ENCODE measurements at places on chromosomes 6 and 20.

GRCh38 chr6:3913077-3913957 lies 64.1 kb downstream of the FAM50B start:
- DNase-seq, result no peak

DNA sequence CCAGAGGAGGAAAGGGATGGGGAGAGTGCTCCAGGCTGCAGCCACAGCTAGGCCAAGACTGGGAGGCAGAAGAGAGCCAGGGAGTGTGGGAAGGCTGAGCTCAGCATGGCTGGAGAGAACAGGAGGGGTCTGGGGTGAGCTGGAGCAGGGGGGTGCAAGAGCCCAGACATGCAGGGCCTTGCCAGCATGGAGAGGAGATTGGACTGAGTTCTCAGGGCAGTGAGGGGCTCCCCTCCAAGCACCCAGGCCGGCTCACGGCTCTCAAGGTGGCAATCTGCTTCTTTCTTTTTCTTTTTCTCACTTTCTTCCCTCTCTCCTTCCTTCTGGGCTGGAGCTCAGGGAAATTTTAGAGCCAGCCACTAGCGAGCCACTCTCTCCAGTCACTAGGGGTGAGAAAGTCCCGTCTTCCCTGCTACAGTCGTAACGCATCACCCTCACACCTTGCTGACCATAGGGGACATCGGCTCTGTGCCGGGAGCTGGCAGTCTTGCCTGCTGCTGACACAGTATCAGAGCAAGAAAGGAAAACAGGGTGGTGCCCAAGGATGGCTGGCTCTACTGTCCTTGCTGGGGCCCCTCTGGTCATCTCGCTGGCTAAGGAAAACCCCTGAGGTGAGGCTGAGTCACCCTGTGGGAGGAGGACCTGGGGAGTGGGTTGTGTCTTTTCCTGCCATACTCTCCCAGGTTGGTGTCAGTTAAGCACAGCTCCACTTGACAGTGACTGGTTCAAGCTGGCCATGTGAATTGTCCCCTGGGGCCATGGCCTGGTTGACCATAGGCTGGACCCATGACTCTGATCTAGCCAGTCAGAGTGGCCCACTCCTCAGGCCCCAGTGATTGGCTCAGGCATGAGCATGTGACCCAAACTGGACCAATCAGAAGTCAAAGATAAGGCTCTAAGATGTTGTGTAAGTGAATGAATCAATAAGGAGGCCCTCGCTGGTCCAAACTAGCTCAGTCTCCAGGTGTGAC lies 135.1 kb upstream of the PMEPA1 start:
- DNase-seq, result no peak

DNA sequence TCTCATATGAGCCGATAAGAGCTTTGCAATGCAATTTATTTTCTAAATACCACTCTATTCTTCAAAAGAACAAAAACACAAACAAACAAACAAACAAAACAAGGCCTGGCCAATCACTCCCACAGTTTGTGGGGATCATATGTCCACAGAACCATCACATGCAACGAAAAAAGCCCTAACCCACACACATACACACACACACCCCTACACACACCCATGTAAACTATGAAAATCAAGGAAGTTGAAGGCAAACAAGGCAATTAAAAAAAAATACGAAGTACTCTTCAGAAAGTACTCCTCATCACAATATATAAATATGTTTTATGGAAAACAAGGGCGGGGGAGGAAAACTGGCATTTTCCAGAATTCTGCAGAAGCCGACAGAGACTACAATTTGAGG lies 66.2 kb upstream of the PTGIS start:
- no peak for DNase-seq

GRCh38 chr20:36728986-36729385 lies 16.9 kb downstream of the NDRG3 start:
- DNase-seq, result no peak

GRCh38 chr6:115706324-115706723 lies 354.4 kb downstream of the FRK start:
- no peak for DNase-seq

GRCh38 chr6:32107406-32107805 lies 1.7 kb downstream of the TNXB start:
- DNase-seq, result no peak

DNA sequence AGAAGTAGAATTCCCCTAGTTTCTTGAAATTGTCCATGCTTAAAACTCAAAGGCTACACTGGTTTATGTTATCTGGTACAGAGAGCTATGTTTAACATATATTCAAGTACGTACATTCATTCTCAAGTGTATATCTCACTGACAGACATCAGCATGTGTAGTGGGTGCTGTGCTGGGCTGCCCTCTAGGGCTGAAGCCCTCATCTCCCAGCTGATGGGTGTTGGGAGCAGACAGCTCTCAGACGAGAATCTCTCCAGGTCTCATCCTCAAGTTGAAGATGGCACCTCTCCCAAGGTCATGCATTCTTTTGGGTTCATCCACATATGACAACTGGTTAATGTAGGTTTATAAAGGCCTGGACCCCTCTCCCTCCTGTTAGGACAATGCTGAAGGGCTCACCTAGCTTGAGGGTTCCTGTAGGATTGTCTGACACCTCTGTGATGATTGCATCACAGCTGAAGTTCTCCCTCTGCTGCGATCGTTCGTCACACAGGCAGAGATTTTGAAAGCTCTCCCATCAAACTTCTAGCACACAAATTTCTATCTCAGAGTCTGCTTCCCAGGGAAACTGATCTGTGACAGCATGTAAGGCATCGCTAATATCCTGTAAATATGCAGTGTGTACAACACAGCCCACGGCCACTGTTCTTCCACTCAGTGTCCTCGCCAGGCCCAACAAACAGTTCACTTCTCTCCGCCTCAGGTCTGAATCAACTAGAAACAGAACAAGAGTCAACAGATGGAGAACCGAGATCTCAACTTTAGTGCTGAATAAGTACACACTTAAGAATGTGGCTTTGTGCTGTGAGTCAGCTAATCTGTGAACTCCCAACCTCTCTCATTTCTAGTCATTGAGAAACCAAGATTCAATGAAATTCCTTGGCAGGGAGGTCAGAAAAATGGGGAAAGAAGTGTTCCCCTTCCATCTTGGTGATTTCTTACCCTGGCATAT lies 43.2 kb downstream of the PREP start:
- DNase-seq, result no peak

DNA sequence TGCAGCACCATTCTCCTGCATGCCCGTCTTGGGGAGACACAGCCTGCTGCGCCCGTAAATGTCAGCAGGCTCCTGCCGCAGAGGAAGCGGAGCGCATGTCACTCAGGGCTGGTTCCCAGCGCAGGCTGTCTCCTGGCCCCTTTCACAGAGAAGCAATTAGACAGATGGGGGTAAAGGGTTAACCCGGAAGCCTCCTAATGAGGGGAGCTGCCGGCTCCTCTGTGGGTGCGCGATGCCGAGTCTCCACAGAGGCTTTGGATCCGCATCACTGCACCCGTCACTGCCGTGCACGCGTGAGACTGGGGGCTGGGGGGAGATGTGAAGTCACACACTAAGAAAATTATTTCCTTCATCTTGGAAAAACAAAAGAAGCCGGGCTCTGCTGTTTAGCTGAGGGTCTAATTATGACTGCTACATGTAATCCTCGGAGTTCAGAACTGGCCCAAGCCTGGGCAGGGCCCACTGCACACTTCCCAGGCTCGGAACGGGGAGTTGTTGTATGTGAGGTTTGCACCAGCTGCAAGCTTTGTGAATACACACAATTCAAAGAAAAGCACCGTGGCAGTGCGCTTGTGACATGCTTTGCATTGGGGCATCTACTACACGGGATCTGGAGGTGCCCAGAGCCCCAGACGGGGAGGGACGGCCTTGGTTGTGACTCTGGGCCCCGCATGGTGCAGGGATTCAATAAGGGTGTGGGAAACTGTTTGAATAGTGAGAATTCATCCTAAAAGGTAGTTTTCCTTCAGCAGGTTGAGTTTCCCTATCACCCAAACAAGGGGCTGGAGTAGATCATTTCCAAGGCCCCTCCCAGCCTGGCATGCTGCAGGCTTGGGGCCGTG lies 331.6 kb downstream of the TAF4 start:
- DNase-seq, result no peak

DNA sequence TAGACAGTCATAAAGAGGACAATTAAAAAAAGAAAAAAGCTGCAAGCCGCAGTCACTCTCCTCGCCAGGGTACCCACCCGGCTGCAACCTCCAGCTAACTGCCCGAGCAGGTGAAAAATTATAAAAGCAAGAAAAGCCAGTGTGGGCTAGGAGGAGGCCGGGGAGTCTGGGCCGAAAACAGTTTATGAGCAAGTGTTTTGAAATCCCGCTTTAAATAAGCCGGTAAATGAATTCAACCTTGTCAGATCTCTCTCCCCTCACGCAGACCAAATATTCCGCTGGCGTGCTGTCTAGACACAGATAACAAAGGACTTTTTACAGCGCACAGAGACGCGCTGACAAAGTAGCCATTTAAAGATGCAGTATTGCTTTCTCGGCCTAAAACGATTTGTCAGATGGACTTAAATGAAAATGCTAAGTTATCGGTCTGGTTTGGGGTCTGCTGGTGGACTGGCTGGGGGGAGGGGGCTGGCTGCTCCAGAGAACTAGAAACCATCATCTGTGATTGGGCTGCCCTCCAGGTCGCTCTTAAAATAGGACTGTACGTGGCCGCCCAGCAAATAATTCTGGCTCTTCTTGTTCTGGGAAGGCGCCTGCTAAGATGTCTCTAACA lies 24.6 kb downstream of the PMEPA1 start:
- no peak for DNase-seq

DNA sequence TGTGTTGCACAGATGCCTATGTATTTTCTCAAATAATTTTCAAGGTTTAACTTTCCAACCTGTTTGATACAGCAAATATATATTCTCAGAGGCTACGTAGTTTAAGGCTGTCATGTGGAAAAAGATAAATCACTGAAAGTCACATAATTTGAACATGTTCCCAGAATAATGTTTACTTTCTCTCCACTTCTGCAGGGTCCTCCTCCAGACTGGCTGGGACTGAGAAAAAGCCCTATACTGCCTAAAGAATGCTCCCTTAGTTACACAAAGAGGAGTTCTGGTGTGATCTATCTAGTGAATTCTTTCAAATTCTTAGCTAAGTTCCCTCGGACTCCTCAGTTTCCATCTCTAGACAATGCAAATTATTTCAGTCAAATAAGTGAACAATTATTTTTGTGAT lies 411.0 kb downstream of the C6orf118 start:
- no peak for DNase-seq

- DNase-seq, result no peak
Measured at GRCh38 chr6:11785415-11785773, 6.8 kb upstream of the ADTRP start.

GRCh38 chr6:56581296-56581925 lies 61.3 kb downstream of the DST start:
- DNase-seq, result no peak

DNA sequence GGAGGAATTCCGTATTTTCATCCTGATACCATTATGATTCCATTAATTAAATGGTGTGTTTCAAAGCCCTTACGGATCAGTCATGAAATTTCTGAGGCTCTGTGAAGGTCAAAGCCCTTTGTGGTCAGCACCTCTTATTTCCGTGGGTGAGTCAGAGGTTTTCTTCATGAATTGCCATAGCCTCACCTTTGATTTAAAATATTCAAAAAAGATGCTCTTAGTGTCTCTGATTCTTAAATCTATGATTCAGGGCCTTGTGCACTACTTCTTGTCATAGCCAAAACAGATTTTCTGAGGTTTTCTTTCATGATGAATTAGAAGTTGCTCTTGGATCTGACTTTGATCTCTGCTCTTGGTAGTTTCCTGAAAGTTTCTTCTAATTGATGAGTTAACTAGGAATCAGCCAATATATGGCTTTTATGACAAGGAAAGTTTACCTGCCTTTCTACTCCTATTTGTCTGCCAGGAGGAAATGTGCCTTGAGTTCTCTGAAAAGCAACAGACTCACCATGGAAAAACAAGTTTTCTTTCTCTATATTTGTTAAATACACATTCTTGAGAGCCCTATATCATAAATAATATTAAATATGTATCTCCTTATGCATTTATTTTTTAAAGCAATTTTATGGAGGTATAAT lies 613.0 kb downstream of the UTRN start:
- DNase-seq, result no peak

- DNase-seq, result no peak
Measured at GRCh38 chr6:111237852-111238251, 150.5 kb downstream of the SLC16A10 start.

DNA sequence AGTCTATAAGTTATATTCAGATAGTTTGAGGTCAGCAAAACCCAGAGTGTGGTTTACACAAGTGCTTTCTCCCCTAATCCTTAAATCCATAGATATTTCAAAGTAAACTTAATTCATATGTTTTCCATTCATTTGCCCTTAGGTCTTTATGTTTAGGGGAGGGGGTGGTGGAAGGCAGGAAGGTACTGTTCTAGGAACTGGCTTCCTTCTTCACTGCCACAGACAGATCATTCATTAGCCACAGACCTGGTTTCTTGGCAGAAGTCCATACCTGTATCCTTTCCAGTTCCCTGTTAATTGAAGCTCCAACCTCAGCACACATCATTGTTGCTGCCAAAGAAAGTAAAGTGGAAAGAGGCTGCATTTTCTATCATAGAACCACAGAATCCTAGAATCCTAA lies 123.0 kb downstream of the AIG1 start:
- DNase-seq, result no peak

- DNase-seq, result no peak
Measured at GRCh38 chr6:81863123-81863522, 110.6 kb upstream of the TENT5A start.

DNA sequence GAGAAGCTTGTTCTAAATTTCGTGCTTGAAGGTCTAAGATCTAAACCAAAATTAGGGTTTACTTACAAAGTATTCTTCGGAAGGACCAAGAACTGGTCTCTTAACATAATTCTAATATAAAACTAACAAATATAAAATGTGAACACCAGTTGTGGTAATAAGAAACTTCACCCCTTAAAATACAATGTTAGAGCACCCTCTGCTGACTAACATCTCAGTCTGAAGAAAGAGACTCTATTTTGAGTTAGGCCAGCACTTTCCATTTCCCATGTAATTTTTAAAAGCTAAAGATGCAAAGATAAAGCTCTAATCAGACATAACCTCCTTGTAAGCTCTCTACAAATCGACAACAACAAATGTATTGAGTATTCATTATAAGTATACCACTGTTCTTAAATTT lies 24.6 kb downstream of the ATG5 start:
- DNase-seq, result no peak

GRCh38 chr6:31272836-31273626 lies 1.1 kb upstream of the HLA-C start:
- DNase-seq, result peak; percentile 27

DNA sequence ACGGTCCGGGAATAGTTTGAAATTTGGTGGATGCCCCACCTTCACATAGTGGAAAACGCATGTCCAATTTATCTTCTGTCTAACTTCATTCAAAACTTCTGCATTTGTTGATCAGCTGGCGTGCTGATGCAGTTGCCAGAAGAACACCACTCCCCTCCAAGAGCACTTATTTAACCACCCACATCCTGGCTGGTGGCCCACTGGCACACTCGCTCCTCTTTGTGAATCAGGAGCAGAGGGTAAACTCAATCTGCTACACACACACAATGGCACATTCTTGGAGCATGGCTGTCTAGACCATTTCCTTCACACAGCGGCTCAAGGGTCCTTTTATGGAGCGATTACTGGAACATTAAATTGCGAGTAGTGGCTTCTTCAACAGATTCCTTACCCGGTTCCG lies 55.1 kb upstream of the CEP162 start:
- DNase-seq, result no peak

- no peak for DNase-seq
Measured at GRCh38 chr6:106104476-106104875, 18.3 kb downstream of the PRDM1 start.
